Activated CD4-positive, alpha-beta T cell treated with anti-CD3 and anti-CD28 coated beads for 4 hours (primary cell): ENCODE measurements at places on chromosomes 1 and 21.
A peak's percentile ranks its signal among the peaks of the same experiment; 100 is the strongest.

DNA sequence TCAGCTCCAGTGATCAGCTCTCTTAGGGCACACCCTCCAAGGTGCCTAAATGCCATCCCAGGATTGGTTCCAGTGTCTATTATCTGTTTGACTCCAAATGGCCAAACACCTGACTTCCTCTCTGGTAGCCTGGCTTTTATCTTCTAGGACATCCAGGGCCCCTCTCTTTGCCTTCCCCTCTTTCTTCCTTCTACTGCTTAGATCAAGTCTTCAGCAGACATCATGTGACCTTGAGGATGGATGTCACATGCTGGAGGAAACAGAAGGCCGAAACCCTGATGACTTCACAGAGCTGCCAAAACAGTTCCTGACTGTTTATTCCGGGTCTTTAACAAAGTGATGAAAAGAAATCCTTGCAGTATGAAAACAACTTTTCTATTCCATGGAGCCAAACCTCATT lies 24.4 kb upstream of the WDR26 start:
- no peak for DNase-seq

DNA sequence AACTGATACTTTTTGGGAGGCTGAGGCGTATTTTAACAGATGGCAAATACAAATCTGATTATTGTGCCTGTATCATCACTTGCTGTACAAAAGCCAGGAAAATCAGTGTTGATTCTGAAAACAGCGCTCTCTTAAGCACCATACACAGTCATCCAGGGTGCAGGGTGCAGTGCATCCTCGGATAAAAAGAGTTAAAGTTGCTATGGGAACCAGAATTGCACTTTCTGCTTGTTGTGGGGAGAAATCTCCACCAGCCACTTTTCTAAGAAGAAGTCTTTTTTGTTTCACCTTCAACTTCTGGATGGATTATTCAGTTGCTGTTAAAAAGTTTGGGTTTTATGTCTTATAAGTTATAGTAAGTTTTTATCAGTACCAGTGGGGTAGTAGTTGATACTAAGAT lies 3.8 kb downstream of the LAMC1 start:
- no peak for DNase-seq

DNA sequence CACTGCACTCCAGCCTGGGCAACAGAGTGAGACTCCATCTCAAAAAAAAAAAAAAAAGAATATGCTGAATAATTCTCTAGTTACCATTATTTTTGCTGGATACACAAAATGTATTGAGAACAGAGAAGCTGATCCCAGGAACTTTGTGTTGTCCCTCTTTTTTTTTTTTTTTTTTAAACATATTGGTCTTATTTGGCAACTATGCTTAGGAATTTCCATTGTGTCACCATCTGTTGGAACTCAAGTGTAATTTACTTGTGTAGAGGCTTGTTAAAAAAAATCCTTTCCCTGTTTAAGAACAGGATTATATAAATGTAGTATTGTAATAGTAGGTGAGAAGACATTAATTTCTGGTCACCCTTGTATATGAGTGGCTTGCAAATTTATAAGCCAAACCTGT lies 28.6 kb downstream of the CAMSAP2 start:
- no peak for DNase-seq

DNA sequence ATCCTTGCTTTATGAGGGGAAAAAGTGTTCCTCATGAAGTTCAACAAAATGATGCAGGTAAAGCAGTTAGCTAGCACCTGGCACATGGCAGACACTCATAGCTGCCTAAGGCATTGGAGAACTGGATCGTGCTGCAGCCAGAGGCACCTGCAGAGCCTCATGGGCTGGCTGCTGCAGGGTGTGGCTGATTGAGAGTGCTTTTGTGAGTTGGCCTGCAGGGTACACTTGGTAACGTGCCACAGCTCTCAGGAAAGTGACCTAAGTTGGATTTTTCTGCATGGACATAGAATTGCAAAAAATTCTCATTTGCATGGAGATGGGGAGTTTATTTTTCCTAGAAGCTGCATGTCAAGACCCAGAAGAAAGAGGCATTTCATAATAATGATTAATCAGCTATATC lies 31.6 kb upstream of the IL20 start:
- no peak for DNase-seq

GRCh38 chr21:38852708-38853107 lies 47.0 kb downstream of the ETS2 start:
- no peak for DNase-seq

- no peak for DNase-seq
Measured at GRCh38 chr1:48841966-48842365, 65.3 kb upstream of the BEND5 start.

DNA sequence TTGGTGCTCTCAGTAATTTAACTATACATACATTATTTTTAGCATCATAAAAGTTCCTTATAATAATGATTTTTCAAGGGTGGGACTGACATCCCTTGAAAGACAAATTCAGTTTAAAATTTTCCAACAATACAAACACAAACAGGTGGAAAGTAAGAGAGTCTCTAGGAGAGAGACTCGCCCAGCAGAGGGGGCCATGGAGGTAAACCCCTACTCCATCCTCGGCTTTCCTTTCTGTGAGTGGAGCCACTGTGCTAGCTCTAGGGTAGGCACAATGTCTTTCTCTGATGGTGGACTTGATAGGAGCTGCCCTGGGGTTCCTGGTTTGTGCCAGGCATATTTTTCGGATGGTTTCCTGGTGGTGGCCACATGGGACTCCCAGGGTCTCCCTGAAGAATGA lies 8.3 kb downstream of the CSMD2 start:
- no peak for DNase-seq

DNA sequence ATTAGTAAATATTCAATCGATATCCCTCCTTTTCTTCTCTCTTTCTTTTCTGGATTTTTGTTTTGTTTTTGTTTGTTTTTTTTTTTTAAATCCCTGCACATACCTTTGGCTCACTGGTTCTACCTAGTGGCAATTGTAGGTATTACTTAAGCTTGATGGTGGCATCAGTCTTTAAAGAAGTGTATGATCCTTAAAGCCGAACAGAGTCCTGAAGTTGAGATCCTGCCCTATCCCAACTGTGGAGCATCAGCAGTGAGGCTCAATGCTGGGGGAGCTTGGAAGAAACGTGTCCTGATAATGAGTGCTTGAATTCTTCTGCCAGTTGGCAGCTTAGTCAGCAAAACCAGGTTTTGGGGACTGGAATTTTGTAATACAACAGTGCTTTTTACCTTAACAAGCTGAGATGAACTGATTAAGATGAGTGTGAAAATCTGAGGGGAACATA lies 60.8 kb downstream of the FASLG start:
- DNase-seq: peak; percentile 44

GRCh38 chr1:40312238-40313205 lies 4.6 kb downstream of the COL9A2 start:
- DNase-seq: peak; percentile 22

GRCh38 chr21:15009837-15010363 lies 54.9 kb downstream of the NRIP1 start:
- DNase-seq: no peak

DNA sequence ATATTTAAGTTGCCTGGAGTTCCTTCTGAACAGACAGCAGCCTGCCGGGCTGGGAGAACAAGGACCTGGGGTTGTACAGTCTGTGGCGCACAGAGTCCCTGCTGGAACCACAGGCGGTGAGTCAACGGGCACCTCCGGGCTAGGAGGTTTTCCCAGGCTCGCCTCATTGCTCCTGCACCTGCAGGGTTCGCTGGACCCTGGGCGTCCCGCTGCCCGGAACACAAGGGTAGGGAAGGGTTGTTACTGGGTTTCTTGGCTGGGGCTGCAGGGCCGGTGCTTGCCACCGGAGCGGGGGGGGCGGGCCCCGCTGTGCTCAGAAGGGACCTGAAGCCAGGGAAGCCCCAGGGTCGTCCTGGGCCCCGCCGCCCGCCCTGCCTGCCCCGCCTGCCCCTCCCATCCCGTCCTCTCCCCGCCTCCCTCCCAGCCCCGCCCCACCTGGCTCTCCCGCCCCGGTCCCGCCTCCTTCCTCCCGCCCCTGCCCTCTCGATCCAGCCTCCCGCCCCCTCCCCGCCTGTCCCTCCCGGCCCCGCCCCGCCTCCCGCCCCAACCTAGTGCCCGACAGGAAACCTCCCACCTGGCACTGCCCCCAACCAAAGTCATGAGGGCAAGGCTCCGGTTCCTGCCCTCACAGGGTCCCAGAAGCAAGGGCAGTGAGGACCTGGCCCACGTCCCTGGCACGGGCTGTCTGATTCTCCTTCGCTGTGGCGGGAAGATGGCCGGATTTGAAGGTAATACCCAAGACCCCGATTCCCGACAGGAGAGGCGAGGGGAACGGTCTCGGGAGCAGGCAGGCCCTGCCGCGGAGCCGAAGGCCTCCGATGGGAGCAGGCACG lies 6.8 kb downstream of the JMJD4 start:
- DNase-seq: peak; percentile 75

GRCh38 chr1:113388017-113388620 lies 2.2 kb upstream of the MAGI3 start:
- DNase-seq: no peak

- no peak for DNase-seq
Measured at GRCh38 chr1:38500352-38500751, 359.2 kb downstream of the RRAGC start.

DNA sequence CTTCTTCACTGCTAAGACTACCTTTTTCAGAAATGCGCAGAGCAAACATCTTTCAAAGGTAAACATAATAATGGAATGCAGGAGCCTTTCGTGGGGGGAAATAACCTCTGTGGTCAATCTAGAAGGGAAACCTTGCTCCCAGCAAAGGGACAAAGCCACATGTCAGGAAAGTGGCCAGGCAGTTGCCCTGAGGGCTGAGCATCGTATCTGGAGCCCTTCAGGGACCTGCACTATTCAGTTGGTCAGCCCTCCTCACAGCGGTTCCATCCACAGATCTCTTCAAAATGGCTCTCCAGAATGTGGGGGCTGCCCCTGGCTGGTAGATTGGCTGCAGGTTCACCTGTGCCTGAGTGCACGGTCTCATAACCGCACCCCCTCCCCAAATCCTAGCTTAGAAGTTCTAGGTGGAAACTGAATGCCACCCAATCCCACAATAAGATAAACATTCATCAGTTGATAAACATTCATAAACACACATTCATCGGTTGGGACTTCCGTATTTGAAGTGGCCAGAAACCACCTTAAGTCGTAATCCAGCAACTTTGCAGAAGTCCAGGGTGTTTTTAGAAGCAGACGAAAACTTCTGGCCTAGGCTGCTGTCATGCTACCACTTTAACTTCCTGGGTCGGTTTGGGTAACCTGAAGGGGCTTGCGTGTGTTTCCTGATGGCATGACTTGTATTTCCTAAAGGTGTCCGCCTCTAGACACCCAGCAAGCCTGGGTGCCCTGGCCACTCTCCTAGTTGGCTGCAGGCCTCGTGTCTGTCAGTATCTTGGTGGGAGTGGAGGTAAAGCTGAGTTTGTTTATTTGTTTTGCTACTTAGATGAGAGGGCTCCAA lies 50.5 kb downstream of the RASSF5 start:
- no peak for DNase-seq

DNA sequence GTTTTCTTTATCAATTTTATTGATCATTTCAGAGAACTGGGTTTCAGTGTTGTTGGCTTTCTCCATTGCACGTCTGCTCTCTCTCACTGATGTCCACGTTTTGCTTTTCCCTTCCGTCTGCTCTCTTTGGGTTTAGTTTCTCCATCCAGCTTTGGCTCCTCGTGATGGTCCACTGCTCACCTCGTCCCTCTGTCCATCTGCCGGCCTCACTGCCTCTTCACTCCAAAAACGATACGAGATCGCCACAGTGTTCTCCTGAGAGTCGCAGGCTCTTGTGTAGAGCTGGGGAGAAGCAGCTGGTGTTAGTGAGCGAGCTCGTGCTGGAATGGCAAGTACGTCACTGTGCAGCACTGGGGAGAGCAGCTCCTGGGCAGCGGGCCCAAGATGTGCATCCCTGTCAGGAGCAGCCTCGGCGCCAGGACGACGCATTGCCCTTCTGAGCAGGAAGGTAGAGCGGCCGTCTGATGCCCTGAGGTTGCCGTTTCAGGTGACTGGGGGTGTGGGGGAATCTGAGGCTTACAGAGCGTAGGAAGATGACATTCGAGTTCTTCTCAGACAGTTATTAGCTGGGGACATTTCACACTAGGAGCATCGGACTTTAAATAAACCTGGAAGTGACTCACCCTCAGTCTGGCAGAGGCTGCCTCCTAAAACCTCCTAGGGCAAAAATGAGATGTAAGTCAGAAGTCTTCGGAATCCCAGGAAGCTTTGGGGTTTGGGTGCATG lies 31.4 kb upstream of the PCBP3 start:
- DNase-seq: no peak

DNA sequence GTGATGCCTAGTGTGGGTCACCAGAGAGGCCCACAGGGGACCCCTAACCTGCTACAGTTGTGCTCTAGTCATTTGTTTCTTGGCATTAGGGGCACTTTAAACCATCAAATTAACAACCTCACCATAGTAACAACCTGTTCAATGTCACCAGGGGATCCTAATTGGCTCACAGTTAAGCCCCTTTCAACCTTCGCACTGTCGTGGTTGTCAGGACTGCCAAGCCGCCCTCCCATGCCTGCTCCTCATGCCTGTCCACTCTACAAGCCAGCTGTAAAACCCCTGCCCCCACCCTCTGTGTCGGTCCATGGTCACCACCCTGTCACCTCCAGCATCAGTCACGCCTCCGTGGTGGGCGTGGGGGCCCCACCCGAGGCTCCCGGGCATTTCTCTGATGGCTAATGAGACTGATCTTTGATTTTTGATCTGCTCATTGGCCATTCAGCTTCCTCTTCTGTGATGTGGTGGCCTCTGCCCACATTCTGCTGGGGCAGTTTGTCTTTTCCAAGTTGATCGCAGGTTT lies 96.6 kb downstream of the WDR4 start:
- DNase-seq: no peak

DNA sequence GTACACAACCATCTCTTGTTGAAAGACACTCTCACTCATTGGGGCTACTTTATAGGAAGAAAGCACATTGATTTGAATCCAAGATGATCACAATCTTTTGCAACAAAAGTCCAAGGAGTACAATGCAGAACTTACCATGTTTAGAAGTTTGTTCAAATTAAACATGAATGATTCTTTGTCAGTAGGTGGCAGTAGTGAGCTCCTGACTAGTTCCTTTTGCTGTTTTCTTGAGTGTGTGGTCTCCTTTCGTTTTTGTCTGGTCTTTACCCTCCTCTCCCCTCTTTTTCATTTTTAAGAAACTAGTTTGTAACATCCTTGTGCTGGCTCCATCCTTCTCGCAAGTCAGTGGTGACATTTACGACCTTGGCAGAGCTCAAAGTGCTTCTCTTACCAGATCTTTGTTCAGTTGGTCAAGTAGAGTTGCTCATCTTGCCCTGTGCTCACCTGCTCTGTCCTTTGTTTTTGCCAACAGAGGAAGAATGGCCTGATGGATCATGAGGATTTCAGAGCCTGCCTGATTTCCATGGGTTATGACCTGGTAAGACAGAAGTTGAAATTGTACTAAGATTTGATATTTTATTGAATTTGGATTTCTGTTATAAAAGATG lies 35.7 kb upstream of the MTR start:
- DNase-seq: peak; percentile 5

DNA sequence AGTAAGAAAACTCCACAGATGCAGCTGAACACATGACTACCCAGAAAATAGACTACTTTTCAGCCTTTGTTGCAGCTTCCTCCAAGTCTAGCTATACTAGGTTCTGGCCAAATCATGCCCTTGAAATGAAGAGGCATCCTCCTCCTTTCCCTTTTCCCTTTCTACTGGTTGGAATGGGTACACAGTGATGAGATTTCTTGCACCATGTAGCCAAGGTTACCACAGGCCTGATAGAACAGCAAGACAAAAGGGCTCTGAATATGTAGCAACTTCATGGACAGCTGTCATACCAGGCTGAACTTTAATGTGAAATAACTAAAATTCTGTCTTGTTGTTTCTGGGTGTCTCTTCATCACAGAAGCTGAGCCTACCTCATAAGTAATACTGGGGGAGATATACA lies 146.5 kb downstream of the PDE4B start:
- no peak for DNase-seq
